GM06990 (cell line): ENCODE measurements at places on chromosomes 6 and 20.

- DNase-seq = no peak
Measured at GRCh38 chr20:47204008-47204849, 152.3 kb downstream of the ZMYND8 start.

DNA sequence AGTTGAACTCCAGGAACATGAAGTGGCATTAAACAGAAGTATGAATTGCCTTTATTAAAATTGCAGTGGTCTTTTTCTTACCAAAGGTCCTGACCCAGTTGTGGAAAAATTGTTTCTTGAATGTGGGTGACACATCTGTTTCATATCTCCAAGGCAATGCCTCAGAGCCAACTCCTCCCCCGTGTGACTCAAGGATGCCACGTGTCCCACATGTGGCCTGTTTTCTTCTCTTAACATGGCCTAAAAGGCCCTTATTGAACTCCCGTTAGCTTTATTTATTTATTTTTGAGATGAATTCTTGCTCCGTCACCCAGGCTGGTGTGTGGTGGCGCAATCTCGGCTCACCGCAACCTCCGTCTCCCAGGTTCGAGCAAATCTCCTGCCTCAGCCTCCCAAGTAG, 128.4 kb upstream of the ESR1 start:
- no peak for DNase-seq

- no peak for DNase-seq
Measured at GRCh38 chr6:167647737-167648470, 178.8 kb upstream of the AFDN start.

DNA sequence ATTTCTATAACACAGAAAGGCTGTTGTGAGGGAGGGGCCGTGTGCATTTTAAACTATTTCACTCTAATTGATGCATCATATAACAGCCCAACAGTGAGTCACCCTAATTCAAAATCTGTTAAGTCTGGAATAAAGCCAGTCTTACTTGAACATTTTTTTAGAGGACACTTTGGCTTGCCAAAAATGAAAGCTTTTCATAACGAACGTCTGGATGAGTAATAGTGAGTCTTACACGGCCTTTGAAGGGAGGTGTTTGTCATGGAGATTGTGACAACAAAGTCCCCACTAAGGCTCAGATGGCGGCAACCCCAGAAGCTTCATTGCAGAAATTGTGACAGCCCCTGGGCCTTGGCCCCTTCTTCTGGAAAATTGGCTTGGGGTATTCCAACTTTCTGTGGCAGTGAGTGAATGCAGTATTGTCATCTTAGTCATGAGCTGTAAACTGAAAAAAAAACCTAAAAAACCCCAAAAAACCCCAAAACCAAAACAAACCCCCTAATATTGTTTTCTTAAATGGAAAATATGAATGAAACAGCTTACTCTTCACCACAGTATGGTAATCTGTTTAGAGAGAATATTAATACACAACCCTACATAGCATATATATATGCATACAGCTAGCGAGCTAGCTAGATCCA, 92.6 kb upstream of the CLDN20 start:
- peak; percentile 77 for DNase-seq

GRCh38 chr6:87832025-87832825, 130.2 kb upstream of the AKIRIN2 start:
- peak; percentile 57 for DNase-seq
